ENCODE measurements at places on chromosomes 1 and 21.

GRCh38 chr1:235246022-235246948 is 81.7 kb downstream of the ARID4B start:
- DNase-seq: no peak

DNA sequence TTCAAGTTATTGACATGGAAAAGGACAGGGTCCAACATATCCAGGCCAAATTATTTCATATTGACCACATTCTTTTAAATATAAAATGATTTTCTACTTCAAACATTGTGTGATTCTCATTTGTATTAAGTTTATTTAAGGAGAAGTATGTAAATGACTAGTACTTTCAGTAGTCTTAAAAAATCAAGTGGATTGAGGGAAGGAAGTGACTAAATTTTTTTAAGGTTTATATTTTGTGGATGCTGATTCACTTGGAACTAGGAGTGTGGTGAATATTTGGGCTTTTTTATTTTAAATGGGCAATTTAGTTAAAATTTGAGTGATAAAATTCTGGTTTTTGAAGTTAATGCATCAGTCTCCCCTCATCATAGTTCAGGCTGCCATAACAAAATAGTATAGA is 10.1 kb downstream of the PRRC2C start:
- no peak for DNase-seq

DNA sequence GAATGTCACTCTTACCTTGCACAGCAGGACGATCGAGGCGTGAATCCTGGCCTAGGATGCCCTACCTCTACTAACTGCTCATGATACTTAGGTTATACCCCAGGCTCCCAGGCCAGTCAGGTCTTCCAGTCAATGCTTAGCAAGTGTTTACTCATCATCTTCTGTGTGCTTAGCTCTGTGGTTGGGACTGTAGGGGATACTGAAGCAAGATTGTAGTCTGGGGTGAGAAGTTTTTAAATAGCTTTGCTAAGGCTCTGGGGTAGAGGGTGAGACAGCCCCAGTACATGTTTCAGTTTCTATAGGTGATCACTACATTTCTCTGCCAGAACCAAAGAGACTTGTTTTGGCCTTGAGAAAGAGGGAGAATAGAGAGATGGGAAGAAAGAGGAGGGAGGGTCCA is 250.8 kb upstream of the KIAA0040 start:
- DNase-seq: no peak

- DNase-seq: no peak
Observed at GRCh38 chr1:114097109-114097508, 56.6 kb downstream of the SYT6 start.

- DNase-seq: no peak
Observed at GRCh38 chr21:15437883-15438282, 291.9 kb upstream of the USP25 start.
